Pancreas (tissue), 10 donors: ENCODE measurements at places on chromosomes 2 and 18.

DNA sequence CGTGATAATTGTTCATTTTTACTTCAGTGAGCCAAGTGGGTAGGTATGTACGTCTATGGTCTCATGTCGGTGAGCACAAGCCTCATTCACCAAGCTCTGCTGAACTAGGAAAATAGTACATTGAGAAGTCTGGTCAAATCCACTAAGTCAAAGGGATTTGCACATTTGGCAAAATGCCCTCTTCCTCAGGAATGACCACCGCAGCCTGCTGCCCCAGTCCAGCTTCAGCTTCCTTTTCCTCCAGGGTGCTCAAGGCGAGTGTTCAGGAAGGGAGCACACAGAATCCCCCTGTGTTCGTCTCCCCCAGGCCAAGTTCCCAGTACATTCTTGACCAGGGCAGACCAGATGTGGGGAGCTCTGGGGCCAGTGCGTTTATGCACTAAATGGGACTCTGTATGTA lies 23.0 kb downstream of the TCF7L1 start:
- H3K4me1 ChIP-seq: peaks cover 4% of the 10 kb centered on the region
- no peak for DNase-seq

GRCh38 chr2:26649992-26650712 lies 9.0 kb upstream of the CIB4 start:
- no peak for DNase-seq
- no peaks in the 10 kb centered on the region for H3K27me3 ChIP-seq
- no peak overlapping the region for H3K27ac ChIP-seq
- no peaks in the 10 kb centered on the region for H3K36me3 ChIP-seq

DNA sequence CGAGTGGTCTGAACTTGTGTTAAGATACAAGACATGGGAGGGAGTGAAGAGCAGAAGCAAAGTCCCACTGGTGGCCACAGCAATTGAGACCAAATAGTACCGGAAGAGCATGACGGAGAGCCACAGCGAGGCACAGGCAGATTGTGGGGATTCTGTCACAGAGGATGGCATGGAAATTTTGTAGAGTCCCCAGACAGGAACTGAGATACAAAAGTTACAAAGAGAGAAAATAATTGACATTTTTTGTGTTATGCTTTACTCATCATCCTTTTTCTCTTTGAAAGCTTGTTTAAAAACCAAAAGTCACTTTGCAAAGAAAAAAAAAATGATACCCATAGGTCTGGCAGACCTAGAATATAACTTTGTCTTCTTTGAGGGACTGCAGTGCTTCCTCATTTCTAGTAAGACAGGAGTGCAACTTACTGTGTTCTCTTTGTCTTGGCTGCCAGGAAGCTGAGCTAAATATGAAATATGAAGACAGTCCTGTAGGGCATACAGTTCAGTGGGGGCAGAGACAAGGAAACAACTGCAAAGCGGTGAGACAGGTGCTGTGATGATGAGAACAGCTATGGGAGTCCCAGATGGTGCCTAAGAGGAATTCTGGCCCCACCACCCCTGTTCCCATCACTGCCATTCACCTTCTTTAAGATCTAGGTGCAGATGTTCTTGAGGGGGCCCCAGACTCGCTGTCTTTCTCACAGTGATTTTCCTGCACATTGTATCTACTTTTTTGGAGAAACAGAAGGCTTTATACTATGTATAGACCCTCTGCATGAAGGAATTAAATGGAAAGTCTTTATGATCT lies 5.2 kb downstream of the ARHGAP25 start:
- no peaks in the 10 kb centered on the region for H3K36me3 ChIP-seq
- no peaks in the 10 kb centered on the region for H3K27me3 ChIP-seq
- no peak overlapping the region for H3K4me3 ChIP-seq
- no peak for DNase-seq

- no peaks in the 10 kb centered on the region for H3K27me3 ChIP-seq
- H3K4me1 ChIP-seq: peaks cover 17% of the 10 kb centered on the region
- DNase-seq: no peak
These were observed 9.7 kb downstream of the TTLL4 start for GRCh38 chr2:218720048-218721041.

- no peaks in the 10 kb centered on the region for H3K4me1 ChIP-seq
- no peak overlapping the region for H3K27ac ChIP-seq
- no peaks in the 10 kb centered on the region for H3K36me3 ChIP-seq
- no peak overlapping the region for H3K4me3 ChIP-seq
- H3K27me3 ChIP-seq: no peaks in the 10 kb centered on the region
These were observed 206.3 kb upstream of the GYPC start for GRCh38 chr2:126449677-126450076.
